ENCODE measurements at places on chromosomes 2 and 18. TPM values are rescaled to one million over a fixed set of nuclear protein-coding genes. Genes with fewer than 3 reads are reported as not detected.

MEP1B gene
- not detected for total RNA-seq

PFN4 gene
- not detected for total RNA-seq

AFF3 gene
- 0.52 TPM for total RNA-seq

IL36B gene
- not detected for total RNA-seq

CYP26B1 gene
- total RNA-seq, result 0.52 TPM

TMEM17 gene
- total RNA-seq, result 2.3 TPM

SCYGR4 gene
- not detected for total RNA-seq

C18orf54 gene
- 2.6 TPM for total RNA-seq

RAD51AP2 gene
- total RNA-seq, result not detected

ABCG8 gene
- not detected for total RNA-seq

REG3A gene
- 351 TPM for total RNA-seq

TUBA4B gene
- not detected for total RNA-seq

ANKRD62 gene
- total RNA-seq, result 13.0 TPM

CRYBA2 gene
- total RNA-seq, result 23.1 TPM

DAW1 gene
- total RNA-seq, result not detected

CLEC4F gene
- total RNA-seq, result not detected

TDRD15 gene
- 0.33 TPM for total RNA-seq

MAPK4 gene
- total RNA-seq, result 1.0 TPM

EIF5B gene
- 31.0 TPM for total RNA-seq

FIGN gene
- total RNA-seq, result 3.4 TPM

AKAIN1 gene
- total RNA-seq, result not detected

OBSL1 gene
- 185 TPM for total RNA-seq

TMEM178A gene
- total RNA-seq, result 4.9 TPM

PUM2 gene
- 25.7 TPM for total RNA-seq

GREB1 gene
- 19.8 TPM for total RNA-seq

SEPTIN10 gene
- 44.9 TPM for total RNA-seq

ZNF396 gene
- total RNA-seq, result 2.6 TPM

ATP8B1 gene
- 18.5 TPM for total RNA-seq

UPP2 gene
- total RNA-seq, result not detected

ANKRD44 gene
- 12.2 TPM for total RNA-seq

C2orf80 gene
- total RNA-seq, result not detected

COL6A3 gene
- 46.4 TPM for total RNA-seq

GPR45 gene
- not detected for total RNA-seq

GCKR gene
- total RNA-seq, result 1.6 TPM

SLC30A3 gene
- not detected for total RNA-seq

DSG4 gene
- not detected for total RNA-seq

CARF gene
- 2.6 TPM for total RNA-seq

SLC38A11 gene
- 2.9 TPM for total RNA-seq

IL18R1 gene
- total RNA-seq, result 5.3 TPM

ALLC gene
- not detected for total RNA-seq

ZAP70 gene
- 2.1 TPM for total RNA-seq

NR4A2 gene
- 5.9 TPM for total RNA-seq

LIMS3 gene
- 4.9 TPM for total RNA-seq

CCDC68 gene
- total RNA-seq, result 13.0 TPM

MAP3K20 gene
- 11.5 TPM for total RNA-seq

Data from body of pancreas (tissue), 4 donors.